ENCODE measurements at places on chromosomes 16 and 17.

- DNase-seq: no peak
These were observed 7.7 kb upstream of the HROB start for GRCh38 chr17:44133918-44134476.

DNA sequence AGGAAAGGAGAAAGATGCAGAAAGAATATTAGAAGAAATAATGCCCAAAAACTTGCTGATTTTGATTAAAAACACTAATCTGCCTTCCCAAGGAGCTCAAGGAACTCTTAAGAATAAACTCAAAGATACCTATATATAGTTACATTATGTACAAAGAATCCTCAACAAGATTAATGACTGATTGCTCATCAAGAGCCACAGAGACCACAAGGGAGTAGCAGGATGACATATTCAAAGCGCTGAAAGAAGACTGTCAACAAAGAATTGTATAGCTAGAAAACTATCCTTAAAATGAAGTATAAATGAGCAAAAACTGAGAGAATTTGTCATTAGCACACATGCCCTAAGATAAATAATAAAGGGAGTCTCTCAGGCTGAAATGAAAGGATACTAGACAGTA lies 6.2 kb downstream of the LPCAT2 start:
- DNase-seq: no peak

GRCh38 chr17:78999947-79000395 lies 9.6 kb downstream of the CANT1 start:
- DNase-seq: no peak

GRCh38 chr17:63634816-63635215 lies 12.6 kb downstream of the MAP3K3 start:
- DNase-seq: no peak

DNA sequence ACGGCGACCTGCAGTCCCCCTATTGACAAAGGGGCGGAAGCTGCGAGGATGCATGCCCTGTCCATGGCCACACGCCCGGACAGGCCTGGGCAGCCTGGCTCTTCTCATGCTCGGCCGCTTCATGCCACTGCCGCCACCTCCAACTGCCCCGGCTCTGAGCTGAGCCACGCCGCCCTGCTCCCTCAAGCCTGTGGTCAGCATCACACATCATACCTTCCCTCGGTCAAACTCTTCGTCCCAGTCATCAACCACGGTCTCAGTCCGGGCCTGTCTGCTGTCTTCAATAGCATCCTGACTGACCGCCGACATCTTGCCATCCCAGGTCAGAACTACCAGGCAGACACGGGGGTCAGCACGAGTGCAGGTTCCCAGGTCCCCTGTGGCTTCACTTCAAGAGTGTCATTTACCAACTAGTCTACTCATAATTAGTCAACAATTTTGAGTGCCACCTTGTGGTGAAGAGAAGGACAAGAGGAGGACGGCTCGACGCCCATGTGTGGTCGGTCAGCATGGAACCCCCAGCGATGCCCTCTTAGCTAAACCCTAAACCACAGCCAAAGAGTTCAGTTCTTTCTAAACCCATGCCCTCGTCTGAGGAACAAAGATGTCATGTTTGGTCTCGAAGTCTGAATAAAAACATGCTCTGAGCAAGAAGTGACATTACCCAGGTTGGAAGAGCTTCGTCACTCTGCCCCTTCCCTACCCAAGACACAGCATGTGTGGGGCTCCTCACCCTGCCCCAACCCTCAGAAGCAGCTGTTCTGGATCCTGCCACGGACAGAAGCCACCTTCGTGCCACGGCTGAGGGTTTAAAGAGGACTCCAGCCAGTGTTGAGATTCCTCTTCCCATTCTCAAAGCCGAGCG lies 16.9 kb upstream of the CYTH1 start:
- DNase-seq: no peak

All from activated T-cell treated with anti-CD3 and anti-CD28 coated beads for 48 hours (primary cell).